ENCODE measurements at places on chromosomes 1 and 21.

- no peak for DNase-seq
Measured at GRCh38 chr1:177863796-177864195, 106.1 kb downstream of the SEC16B start.

- DNase-seq, result no peak
Measured at GRCh38 chr1:233140499-233140898, 155.0 kb downstream of the PCNX2 start.

DNA sequence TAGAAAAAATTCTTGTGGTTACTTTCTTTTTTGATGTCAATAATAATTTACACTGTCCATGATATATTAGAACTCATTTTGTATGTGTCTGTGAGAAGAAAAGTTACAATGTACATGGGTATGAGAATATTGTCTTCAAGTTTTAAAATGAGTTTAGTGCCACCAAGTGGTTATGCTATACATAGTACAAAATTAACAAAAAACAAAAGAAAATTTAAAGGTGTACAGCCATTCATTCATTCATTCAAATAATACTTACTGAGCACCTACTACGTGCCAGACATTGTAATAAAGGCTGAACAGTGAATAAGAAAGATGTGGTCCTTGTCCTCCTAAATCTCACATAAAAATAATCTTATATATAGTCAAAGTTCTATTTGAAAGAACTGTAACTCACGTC lies 27.7 kb downstream of the UCHL5 start:
- DNase-seq, result peak; percentile 1

DNA sequence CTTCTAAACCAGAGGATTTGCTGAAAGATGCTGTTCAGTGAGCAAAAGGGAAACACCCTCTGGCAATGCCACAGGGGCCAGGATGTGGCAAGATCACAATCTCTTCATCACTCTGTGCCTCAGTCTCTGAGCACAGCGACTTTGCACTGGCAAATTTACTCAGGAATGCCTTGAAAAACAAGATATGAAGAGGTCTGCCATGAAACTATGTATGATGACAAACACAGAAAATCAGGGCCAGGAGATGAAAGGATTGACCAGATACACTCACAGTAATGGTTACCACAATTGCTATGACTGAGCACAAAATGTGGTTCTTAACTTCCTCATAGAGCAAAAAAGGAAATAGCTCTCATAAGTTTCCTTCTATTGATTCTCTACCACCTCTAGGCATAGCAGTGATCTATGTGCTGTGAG lies 5.8 kb downstream of the TTC13 start:
- DNase-seq, result no peak

DNA sequence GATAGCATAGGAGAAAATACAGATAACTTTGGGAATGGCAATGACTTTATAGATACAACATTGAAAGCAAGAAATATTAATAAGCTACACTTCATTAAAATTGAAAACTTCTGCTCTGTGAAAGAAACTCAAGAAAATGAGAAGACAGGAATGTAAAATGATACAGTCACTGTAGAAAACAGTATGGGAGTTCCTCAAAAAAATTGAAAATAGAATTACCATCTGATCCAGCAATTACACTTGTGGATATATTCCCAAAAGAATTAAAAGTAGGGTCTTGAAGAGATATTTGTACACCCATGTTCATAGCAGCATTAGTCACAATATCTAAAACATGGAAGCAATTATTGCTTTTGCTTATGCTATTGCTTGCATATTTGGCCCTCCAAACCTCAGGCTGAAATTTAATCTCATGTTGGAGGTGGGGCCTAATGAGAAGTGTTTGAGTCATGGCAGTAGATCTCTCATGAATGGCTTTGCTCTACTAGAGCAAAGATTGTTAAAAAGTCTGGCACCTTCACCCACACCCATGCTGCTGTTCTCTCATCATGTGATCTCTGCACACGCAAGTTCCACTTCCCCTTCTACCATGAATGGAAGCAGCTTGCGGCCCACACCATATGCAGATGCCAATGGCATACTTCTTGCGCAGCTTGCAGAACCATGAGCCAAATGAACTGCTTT lies 15.3 kb upstream of the AHCYL1 start:
- DNase-seq, result no peak

GRCh38 chr1:25157846-25158245 lies 74.5 kb downstream of the SYF2 start:
- DNase-seq, result no peak

DNA sequence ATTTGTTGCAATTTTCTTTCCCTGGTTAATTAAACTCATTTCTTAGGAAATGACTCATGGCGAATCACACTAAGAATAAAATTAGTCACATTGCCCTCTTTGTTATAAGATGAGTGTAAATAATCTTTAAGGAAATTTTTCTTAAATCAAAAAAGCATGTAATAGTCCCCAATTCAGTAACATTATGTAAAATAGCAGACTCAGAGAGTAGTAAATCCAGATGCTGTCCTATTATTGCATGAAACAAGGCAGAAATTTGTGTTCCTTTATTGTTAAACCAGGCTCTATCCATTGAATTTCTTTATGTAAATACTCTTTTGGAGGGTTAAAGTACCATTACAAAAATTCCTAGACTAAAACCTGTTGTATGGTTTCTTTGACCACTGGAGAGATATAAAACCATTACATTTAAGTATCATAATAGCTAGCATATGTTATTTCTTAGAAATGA lies 154.5 kb upstream of the C1orf87 start:
- DNase-seq, result no peak

DNA sequence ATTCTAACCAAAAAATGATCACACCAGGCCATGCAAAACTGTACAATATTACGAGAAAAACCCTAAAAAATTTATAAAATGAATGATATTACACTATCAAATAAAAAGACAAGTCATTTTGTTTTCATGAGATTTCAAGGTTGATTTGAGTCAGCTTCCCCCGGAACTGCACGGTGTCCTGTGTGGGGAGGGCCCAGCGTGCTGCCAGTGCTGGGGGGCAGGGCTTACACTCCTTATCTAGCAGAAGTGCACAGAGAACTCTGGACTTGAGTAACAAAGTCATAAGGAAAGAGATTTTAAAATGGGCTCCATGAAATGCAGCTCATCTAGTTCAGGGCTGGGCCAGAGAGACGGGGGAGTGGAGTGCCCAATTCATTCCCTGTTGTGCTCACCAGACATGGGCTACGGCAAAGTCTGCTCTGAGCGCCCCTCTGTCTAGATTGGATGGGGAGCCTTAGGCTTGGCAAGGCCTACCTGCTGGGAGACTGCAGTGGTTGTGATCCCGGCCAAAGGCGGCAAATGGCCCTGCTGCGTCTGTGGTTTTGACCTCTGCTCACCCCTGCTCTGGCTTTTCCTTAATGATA lies 50.1 kb downstream of the COQ8A start:
- no peak for DNase-seq

GRCh38 chr1:34750610-34751009 lies 4.2 kb upstream of the GJB5 start:
- DNase-seq, result no peak

GRCh38 chr1:111127923-111128643 lies 11.8 kb downstream of the DRAM2 start:
- DNase-seq, result no peak
